Vagina (tissue), 2 donors: ENCODE measurements at places on chromosomes 1 and 21. TPM values are rescaled to one million over a fixed set of nuclear protein-coding genes. Genes with fewer than 3 reads are reported as not detected.
A peak's percentile ranks its signal among the peaks of the same experiment; 100 is the strongest.

PCBP3 gene
- total RNA-seq, result 4.9 TPM

DNA sequence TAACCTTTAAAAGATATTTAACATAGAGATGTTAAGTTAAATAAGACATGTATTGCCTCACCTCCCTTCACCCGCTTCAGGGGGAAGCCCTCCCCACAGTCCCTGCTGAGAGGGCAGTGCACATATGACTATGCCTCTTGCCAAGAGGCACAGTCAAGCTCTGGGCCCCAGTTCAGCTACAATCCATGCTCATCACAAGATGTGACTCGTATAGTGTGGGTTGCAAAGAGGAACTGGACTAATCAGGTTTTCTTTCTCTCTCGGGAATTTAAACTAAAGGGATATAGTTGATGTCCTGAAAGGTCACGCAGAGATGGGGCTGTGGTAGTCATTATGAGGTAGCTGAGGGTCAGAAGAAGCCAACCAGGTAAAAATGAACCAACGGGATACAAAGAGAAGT is 35.6 kb downstream of the LYST start:
- H3K27ac ChIP-seq, result no peak overlapping the region
- DNase-seq, result no peak
- peaks cover 17% of the 10 kb centered on the region for H3K4me1 ChIP-seq

DNA sequence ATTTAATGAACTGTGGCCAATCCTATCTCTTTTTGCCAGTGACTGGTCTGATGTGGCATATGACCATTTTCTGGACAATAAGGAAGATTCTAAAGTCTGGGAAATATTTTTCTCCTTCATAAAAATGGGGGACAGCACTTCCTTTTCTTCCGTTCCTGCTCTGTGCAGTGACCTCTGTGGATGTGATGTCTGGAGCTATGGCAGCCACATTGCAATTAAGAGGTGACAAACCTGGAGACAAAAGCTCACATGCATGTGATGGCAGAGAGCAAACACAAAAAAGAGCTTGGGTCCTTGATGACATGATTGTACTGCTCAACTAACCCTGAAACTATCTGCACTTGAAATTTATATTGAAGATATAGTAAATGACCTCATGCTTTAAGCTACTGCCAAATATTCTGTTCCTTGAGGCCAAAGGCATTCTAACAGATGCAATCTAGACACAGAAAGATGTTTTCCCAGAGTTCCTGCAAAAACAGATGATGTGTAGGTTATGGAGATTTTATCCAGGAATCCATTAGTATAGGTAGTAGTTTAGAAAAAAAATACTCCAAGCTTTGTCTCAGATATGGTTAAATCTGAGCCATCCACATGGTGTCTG is 2.2 kb upstream of the MAGI3 start:
- H3K27ac ChIP-seq, result no peak overlapping the region
- H3K27me3 ChIP-seq, result no peaks in the 10 kb centered on the region
- DNase-seq, result no peak

GRCh38 chr1:210248341-210248740 is 15.7 kb downstream of the SERTAD4 start:
- no peak overlapping the region for H3K27ac ChIP-seq
- no peaks in the 10 kb centered on the region for H3K36me3 ChIP-seq
- H3K27me3 ChIP-seq, result no peaks in the 10 kb centered on the region

DNA sequence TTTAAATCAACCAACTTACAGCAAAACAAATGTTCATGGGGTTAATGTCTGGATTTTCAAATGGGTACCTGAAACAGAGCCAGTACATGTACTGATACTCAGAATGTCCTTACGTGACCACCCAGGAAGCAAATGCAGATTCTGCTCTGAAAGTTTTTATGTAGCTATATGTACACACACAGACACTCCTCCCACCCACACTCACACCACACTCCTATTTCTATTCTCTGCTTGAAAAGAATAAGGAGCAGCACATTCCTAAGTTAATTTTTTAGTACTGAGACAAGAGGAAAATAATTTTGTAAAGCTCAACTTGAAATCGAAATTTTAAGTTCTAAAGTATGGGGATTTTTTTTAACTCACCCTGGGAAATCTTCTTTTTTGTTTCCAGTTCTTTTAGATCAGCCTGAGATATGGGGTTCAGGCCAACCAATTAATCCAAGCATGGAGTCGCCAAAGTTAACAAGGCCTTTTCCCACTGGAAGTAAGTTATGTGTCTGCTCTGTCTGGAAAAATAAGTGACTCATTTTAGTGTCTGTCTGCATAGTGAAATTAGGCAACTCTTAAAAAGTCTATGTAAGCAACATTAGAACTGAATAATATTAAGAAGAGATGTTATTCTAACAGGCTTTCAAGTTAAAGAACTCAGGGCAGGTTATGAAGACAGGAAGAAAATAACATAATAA is 75.5 kb upstream of the DYNLT5 start:
- H3K36me3 ChIP-seq, result no peaks in the 10 kb centered on the region
- peaks cover 16% of the 10 kb centered on the region for H3K4me1 ChIP-seq
- peak overlapping the region; percentile 67 for H3K27ac ChIP-seq
- H3K27me3 ChIP-seq, result no peaks in the 10 kb centered on the region
- DNase-seq, result no peak

DNA sequence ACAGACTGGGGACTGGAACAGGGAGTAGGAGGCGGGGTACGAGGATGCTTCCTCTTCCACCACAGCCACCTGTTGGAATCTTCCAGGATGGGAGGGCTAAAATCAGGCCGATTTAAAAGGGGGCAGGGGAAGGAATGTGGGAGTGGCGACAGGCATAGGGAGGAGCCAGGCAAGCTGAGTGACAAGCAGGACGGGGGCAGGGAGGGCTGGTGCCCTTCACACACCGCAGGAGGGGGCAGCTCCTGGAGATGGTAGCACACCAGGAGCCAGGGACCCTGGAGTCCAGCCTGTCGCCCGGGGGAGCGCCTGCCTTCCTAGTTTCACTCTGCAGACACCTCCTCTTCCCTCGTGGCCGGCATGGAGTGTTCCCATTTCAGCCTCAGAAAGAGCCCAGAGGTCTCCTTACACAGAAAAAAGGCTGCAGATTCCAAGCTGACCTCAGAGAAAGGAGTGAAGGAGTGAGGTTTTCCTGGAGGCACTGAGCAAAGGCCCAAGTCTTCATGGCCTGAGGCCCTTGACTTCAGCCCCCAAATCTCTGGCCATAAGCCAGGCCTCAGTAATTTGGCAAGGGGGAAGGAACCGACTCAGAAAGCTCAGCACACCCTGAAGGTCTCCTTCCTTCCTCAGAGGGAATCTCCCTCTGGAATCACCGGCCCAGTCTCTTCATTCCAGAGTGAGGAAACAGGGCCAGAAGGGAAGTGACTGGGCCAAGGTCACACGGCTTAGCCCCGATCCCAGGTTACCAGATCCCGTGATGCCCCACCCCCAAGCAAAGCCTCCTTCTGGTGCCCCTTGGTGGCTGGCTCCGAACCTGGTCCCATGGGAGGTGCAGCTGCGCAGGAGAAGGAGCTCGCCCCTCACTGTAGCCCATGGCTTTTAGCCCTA is 8.1 kb downstream of the BLACAT1 start:
- H3K27me3 ChIP-seq, result no peaks in the 10 kb centered on the region
- peaks cover 13% of the 10 kb centered on the region for H3K4me1 ChIP-seq
- DNase-seq, result no peak
- no peak overlapping the region for H3K4me3 ChIP-seq

DNA sequence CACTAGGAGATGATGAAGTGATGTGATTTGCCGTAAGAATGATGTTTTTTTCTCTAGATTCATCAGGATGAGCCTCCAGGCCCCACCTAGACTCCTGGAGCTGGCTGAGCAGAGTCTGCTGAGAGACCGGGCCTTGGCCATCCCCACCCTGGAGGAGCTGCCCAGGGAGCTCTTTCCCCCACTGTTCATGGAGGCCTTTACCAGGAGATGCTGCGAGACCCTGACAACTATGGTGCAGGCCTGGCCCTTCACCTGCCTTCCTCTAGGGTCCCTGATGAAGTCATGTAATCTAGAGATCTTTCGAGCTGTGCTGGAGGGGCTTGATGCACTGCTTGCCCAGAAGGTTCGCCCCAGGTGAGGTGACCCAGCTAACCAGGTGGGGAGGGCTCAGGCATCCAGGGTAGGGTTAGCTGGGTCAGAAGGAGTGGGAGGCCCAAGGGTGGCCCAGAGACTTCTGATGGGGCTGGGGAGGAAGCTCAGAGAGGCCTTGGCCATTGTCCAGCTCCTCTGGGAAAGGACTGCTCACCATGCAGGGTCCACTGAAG is 1.3 kb downstream of the PRAMEF12 start:
- no peaks in the 10 kb centered on the region for H3K36me3 ChIP-seq
- DNase-seq, result no peak
- H3K4me3 ChIP-seq, result no peak overlapping the region
- H3K27me3 ChIP-seq, result no peaks in the 10 kb centered on the region
- H3K27ac ChIP-seq, result no peak overlapping the region

GRCh38 chr21:31498985-31499384 is 154.9 kb upstream of the TIAM1 start:
- no peaks in the 10 kb centered on the region for H3K4me1 ChIP-seq
- no peak for DNase-seq
- no peaks in the 10 kb centered on the region for H3K27me3 ChIP-seq
- no peaks in the 10 kb centered on the region for H3K36me3 ChIP-seq
- no peak overlapping the region for H3K27ac ChIP-seq
- no peak overlapping the region for H3K4me3 ChIP-seq

GRCh38 chr1:234253732-234254131 is 119.5 kb upstream of the COA6 start:
- no peaks in the 10 kb centered on the region for H3K4me1 ChIP-seq
- no peaks in the 10 kb centered on the region for H3K36me3 ChIP-seq
- DNase-seq, result no peak
- H3K27me3 ChIP-seq, result no peaks in the 10 kb centered on the region
- no peak overlapping the region for H3K27ac ChIP-seq
